Stimulated activated CD4-positive, alpha-beta T cell treated with anti-CD3 and anti-CD28 coated beads, TNF-alpha, amount 100 ng/mL, for 4 hours (primary cell): ENCODE measurements at places on chromosomes 11 and 22.

DNA sequence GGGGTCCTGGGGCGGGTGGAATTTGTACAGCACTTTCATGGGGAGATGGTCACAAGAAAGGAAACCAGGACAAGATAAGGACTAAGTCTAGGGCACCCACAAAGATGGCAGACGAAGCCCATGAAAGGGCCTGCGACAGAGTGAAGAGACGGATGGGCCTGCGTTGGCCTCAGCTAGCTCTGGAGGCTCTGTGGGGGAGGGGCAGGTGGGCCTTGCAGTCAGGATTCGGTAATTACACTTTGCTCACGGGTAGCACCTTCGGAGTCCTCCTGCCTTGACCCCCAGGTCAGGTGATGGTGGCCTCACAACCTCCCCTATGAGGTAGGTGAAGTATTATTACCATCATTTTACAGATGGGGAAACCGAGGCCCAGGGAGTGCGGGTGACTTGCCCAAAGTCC, 7.1 kb downstream of the LRRC10B start:
- DNase-seq: no peak

- no peak for DNase-seq
Measured at GRCh38 chr22:16819249-16819648, 6.0 kb downstream of the XKR3 start.

- no peak for DNase-seq
Measured at GRCh38 chr11:67495234-67496005, 9.7 kb downstream of the PITPNM1 start.

DNA sequence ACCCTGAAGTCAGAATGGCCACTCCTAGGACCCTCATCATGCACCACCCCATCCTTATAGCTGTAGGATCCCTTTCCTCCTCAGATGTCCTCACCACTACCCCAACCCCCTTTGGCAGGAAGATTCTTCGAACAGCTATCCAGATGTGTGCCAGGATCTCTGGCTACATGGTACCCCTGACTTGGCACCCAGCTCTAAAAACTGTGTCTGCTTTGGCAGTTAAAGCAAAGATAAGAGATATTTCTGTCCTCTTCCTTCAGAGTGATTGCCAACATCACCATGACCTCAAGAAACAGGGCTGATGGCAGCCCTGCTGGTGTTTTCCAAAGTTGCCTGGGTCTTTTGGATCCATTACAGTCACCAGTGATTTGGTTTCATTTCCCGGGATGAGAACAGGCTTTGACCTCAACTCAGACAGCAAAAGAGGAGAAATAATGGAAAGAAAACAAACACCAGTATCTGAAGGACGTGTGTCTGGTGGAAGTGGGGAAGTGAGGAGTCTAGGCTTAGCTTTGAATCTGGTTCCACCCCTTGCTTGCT, 4.3 kb upstream of the NRIP3 start:
- no peak for DNase-seq

GRCh38 chr11:22670830-22671229, 4.4 kb downstream of the GAS2 start:
- no peak for DNase-seq

- no peak for DNase-seq
Measured at GRCh38 chr11:95605271-95605940, 184.2 kb downstream of the FAM76B start.

GRCh38 chr22:38203090-38203810, 1.5 kb downstream of the MAFF start:
- DNase-seq: no peak
